ENCODE measurements at places on chromosomes 2 and 18.

- DNase-seq: no peak
These were observed 66.7 kb downstream of the ATP9B start for GRCh38 chr18:79135924-79136323.

- DNase-seq: no peak
These were observed 63.2 kb upstream of the MAPRE2 start for GRCh38 chr18:34977838-34978532.

- no peak for DNase-seq
These were observed 118.9 kb downstream of the LPIN1 start for GRCh38 chr2:11865378-11865777.

DNA sequence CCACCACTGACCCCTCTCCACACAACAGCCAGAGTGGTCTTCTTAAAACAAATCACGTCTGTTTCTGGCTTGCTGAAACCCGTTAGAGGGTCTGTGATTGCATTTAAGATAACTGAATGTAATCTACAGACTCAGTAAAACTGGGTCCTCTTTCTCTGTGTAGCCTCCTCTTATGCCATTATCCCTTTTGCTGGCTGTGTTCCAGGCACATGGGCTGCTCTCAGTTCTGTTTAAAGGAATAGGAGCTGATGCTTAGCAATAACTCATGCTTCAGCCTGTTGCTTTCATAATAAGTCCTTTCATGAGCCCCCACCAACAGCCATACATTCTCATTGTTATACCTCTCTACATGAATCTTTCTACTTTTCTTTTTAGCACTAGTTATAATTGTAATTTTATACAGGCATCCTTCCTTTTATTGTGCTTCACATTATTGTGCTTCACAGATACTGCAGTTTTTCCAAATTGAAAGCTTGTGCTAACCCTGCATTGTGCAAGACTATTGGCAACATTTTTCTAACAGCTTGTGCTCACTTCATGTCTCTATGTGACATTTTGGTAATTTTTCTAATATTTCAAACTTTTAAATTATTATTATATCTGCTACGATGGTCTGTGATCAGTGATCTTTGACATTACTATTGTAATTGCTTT is 782.6 kb downstream of the MBD2 start:
- DNase-seq: no peak

- DNase-seq: no peak
These were observed 290.6 kb downstream of the ZEB2 start for GRCh38 chr2:144229296-144229695.
